ENCODE measurements at places on chromosomes 11 and 22. TPM values are rescaled to one million over a fixed set of nuclear protein-coding genes. Genes with fewer than 3 reads are reported as not detected.

PLEKHB1 gene
- 3.6 TPM for total RNA-seq

GRCh38 chr11:117456027-117456720 is 128.5 kb downstream of the CEP164 start:
- no peak overlapping the region for H3K27ac ChIP-seq
- DNase-seq, result no peak
- H3K27me3 ChIP-seq, result no peaks in the 10 kb centered on the region
- H3K4me1 ChIP-seq, result no peaks in the 10 kb centered on the region

GRCh38 chr22:31124811-31125465 is 2.2 kb downstream of the INPP5J start:
- H3K27ac ChIP-seq, result no peak overlapping the region
- H3K4me3 ChIP-seq, result no peak overlapping the region
- H3K4me1 ChIP-seq, result peaks cover 3% of the 10 kb centered on the region
- H3K36me3 ChIP-seq, result no peaks in the 10 kb centered on the region
- H3K27me3 ChIP-seq, result no peaks in the 10 kb centered on the region

- no peak overlapping the region for H3K27ac ChIP-seq
- no peak for DNase-seq
- H3K4me3 ChIP-seq, result no peak overlapping the region
- H3K4me1 ChIP-seq, result peaks cover 6% of the 10 kb centered on the region
- no peaks in the 10 kb centered on the region for H3K27me3 ChIP-seq
Measured at GRCh38 chr22:50179937-50180726, 5.6 kb upstream of the TRABD start.

- no peak overlapping the region for H3K27ac ChIP-seq
- H3K4me3 ChIP-seq, result peak overlapping the region; percentile 98
- no peaks in the 10 kb centered on the region for H3K4me1 ChIP-seq
- DNase-seq, result no peak
- no peaks in the 10 kb centered on the region for H3K27me3 ChIP-seq
- H3K36me3 ChIP-seq, result no peaks in the 10 kb centered on the region
Measured at GRCh38 chr22:28741200-28741784, 328 bp downstream of the CHEK2 start.

- H3K27me3 ChIP-seq, result no peaks in the 10 kb centered on the region
- no peak overlapping the region for H3K4me3 ChIP-seq
- no peak overlapping the region for H3K27ac ChIP-seq
- H3K36me3 ChIP-seq, result no peaks in the 10 kb centered on the region
- peaks cover 2% of the 10 kb centered on the region for H3K4me1 ChIP-seq
Measured at GRCh38 chr11:128399251-128400121, 187.9 kb downstream of the ETS1 start.

TREH gene
- total RNA-seq, result not detected

DNA sequence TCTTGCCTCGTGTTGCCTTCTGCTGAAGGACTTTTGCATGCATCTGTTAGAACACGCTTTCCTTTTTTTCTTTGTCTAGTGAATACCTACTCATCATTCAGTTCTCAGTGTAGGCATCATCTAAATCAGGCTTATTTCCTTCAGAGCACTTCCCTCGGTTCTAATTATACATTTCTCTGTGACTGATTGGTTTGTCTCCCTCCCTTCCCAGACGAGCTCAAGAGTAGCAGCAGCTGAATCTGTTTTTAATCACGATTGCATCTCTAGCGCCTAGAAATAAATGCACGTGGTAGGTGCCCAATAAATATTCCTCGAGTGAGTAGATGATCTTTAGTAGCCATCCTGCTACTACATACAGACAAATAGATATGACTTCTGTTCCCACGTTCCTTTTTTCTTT is 6.3 kb downstream of the CEP164 start:
- no peak overlapping the region for H3K27ac ChIP-seq
- no peaks in the 10 kb centered on the region for H3K27me3 ChIP-seq
- no peak overlapping the region for H3K4me3 ChIP-seq
- H3K36me3 ChIP-seq, result no peaks in the 10 kb centered on the region
- peaks cover 4% of the 10 kb centered on the region for H3K4me1 ChIP-seq

MUC2 gene
- not detected for total RNA-seq

DGCR2 gene
- total RNA-seq, result 71.9 TPM

DNA sequence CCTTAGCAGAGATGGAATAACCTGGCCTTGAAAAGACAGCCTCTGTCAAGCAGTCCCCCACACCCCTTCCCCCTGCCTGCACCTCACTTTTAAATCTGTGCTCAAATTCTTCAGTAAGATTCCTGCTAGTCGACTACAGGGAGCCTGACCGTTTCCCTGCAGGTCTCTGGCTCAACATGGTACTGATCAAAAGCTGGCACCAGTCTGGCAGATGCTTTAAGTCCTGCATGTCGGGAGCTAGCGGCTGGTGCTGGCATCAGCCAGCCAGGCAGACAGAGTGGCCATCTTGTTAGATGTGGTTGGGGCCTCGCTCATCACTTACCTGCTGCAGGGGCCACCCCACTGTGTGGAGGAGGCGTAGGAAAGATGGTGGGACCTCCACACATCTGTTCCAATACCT is 204.4 kb upstream of the SORL1-AS1 start:
- H3K27me3 ChIP-seq, result no peaks in the 10 kb centered on the region
- H3K4me3 ChIP-seq, result no peak overlapping the region
- DNase-seq, result no peak
- no peaks in the 10 kb centered on the region for H3K36me3 ChIP-seq
- H3K27ac ChIP-seq, result peak overlapping the region; percentile 90
- peaks cover 11% of the 10 kb centered on the region for H3K4me1 ChIP-seq

DNA sequence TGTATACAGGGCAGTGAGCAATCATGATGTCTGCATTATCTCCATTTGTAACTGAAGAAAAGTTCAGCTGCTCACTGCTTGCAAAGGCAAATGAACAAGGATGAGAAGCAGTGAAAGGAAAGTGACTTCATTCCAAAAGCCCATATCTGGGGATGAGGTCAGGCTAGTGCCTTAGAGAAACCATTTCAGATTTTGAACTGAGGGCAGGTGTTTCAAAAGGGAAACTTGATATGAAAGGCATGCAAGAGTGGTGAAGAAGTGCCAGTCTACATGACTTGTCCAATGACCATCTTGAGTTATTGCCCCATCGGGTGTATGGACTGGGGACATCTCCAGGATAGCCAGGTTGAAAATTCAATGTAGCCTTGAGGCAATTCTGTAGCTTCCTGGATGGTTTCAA is 7.3 kb upstream of the APOL4 start:
- DNase-seq, result no peak
- no peak overlapping the region for H3K4me3 ChIP-seq
- no peak overlapping the region for H3K27ac ChIP-seq
- no peaks in the 10 kb centered on the region for H3K27me3 ChIP-seq
- H3K4me1 ChIP-seq, result peaks cover 1% of the 10 kb centered on the region
- no peaks in the 10 kb centered on the region for H3K36me3 ChIP-seq

MOGAT2 gene
- 0.72 TPM for total RNA-seq

- peak; percentile 72 for DNase-seq
- H3K36me3 ChIP-seq, result no peaks in the 10 kb centered on the region
- H3K27ac ChIP-seq, result peak overlapping the region; percentile 56
- H3K4me1 ChIP-seq, result peaks cover 26% of the 10 kb centered on the region
Measured at GRCh38 chr22:39176714-39177455, 24.4 kb upstream of the CBX7 start.

DNA sequence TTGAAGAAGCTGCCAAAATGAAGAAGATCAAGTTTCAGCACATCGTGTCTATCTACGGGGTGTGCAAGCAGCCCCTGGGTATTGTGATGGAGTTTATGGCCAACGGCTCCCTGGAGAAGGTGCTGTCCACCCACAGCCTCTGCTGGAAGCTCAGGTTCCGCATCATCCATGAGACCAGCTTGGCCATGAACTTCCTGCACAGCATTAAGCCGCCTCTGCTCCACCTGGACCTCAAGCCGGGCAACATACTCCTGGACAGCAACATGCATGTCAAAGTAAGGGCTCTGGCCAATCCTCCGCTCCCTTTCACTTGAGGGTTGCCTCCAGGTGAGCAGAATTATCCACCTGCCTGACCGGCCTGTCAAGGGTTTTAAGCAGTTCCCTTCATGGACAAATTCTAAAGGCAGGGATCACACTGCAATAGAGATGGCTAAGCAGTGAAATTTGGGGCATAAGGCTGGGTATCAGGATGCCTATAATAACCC is 6.0 kb downstream of the ANKK1 start:
- no peak overlapping the region for H3K4me3 ChIP-seq
- H3K4me1 ChIP-seq, result no peaks in the 10 kb centered on the region
- no peak overlapping the region for H3K27ac ChIP-seq
- DNase-seq, result no peak

- no peaks in the 10 kb centered on the region for H3K27me3 ChIP-seq
- no peak for DNase-seq
- H3K27ac ChIP-seq, result no peak overlapping the region
- no peak overlapping the region for H3K4me3 ChIP-seq
- peaks cover 20% of the 10 kb centered on the region for H3K4me1 ChIP-seq
Measured at GRCh38 chr11:65103476-65103875, 7.5 kb downstream of the VPS51 start.

GRCh38 chr11:128874427-128874826 is 7.3 kb upstream of the KCNJ1 start:
- H3K4me1 ChIP-seq, result no peaks in the 10 kb centered on the region
- H3K4me3 ChIP-seq, result no peak overlapping the region
- H3K27ac ChIP-seq, result no peak overlapping the region
- no peaks in the 10 kb centered on the region for H3K36me3 ChIP-seq

DNA sequence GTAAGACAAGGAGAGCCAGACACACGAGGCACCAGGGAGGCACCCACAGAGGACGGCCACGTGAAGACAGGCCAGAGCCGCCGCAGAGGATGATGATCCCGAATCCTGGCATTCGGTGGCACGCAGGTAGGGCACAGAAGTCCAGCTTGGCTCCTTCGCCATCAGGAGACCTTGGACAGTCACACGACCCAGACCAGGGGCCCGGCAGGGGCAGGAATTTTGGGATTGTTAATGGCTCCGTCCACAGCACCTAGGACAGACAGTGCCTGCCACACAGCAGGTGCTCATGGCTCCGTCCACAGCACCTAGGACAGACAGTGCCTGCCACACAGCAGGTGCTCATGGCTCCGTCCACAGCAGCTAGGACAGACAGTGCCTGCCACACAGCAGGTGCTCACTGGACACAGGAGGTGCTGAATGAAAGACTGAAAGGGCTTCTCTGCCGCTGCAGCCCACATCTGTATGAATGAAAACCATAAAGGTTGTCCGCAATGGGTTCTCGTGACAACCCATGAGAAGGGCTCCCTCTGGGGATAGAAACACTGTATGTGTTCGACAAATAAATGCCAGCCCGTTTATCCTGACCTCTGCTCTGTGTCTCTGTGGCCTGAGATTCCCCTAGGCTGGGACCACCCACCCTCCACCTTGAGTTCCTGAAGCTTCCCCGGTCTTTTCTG is 341.6 kb downstream of the CTTN start:
- H3K4me1 ChIP-seq, result no peaks in the 10 kb centered on the region
- no peaks in the 10 kb centered on the region for H3K36me3 ChIP-seq
- no peak overlapping the region for H3K27ac ChIP-seq
- no peak for DNase-seq
- H3K4me3 ChIP-seq, result no peak overlapping the region
- no peaks in the 10 kb centered on the region for H3K27me3 ChIP-seq

All from ovary (tissue), 10 donors.